ENCODE measurements at places on chromosomes 7 and 10. TPM values are rescaled to one million over a fixed set of nuclear protein-coding genes. Genes with fewer than 3 reads are reported as not detected.
A peak's percentile ranks its signal among the peaks of the same experiment; 100 is the strongest.

The AVL9 gene
- 43.7 TPM for total RNA-seq

DNA sequence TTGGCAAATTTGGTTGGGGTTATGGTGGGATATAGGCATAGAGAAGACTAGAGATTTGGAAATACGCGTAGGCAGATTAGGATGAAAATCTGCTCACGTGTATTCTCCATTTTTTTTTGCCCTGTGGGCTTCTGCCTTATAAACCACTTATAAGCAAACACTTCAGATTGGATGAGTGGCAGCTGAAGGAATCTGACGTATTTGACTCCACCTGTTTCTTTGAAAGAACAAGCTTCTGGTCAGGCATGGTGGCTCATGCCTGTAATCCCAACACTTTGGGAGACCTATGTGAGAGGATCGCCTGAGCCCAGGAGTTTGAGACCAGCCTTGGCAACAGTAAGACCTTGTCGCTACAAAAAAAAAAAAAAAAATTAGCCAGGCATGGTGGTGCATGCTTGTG, 5.1 kb downstream of the STK31 start:
- DNase-seq, result no peak

GRCh38 chr7:8184221-8184620, 77.7 kb downstream of the ICA1 start:
- DNase-seq, result no peak

The C10orf143 gene
- 3.4 TPM for total RNA-seq

DNA sequence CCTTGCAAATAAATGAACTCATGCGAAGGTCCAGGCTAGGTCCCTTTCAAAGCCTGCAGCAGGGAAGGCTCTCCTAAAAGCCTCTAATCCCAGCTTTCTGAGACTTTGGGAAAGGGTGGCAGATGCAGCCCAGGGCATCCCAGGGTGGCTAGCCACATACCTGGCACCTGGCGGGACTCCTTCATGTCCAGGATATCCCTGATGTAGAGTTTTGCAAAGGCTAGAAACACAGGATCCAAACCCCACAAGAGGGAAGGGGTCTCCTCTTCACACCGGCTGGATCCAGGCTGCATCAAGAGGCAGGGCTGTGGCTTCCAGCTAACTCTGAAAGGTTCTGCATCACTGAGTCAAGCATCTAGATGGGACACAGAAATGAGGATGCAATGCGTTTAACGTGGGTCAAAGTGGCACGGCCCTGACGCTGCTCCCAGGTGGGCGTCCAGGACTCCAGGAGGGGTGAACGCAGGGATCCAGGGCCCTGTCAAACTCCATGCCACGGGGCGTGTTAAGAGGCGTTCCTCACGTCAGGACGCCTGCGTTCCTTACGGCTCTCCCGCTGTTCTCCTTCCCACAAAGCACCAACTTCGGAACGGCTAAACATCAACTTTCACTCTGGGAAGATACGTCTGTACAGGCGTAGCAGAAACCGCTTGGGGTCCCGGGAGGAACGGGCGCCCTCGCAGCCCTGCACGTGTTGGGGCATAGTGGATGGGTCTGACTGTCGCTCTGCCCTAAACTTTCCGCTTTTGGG, 507 bp downstream of the STN1 start:
- DNase-seq, result no peak

DNA sequence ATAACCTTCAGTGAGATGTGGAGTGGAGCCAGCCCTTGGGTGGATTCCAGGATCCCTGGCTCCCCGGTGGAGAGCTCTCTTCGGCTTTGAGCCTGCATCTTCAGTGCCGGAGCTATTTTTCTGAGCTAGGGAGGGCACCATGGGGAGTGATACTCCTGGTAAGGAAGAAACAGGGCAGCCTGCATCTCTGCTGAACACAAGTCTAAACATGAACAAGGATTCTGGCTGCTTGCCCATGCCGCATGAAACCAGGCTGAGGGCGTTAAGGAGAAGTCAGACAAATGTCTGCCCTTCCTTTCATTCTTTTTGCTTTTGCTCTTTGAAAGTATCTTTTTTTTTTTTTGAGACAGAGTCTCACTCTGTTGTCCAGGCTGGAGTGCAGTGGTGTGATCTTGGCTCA, 60.4 kb downstream of the EVX1 start:
- DNase-seq, result no peak

DNA sequence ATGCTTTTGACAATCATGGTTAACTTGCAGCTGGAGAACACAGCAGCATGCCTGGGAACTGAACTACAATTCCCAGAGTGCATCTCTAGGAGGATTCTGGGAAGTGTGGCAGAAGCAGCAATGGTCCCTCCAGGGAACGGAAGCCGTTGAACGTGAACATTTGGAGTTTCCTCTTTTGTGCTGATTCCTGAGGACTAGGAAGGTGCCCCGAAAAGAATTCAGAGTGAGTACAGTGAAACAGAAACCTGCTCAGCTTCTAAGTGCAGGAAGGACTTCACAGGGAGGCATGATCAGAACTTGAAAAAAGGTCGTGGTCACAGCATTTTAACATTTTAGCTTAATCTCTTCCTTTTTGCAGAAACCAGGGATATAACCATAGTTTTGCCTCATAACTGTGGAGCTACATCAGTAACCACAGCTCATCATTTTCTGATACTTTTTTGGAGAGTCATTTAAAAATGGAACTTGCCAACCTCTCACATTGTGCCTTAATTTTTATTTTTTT, at the start of gene NUDT13:
TSS of gene NUDT13 (plus strand) at position 111 of the 505 bp plus-strand sequence. CDS start 3,911 bp downstream, outside the sequence.
- DNase-seq, result peak; percentile 57

The GRID1 gene
- total RNA-seq, result 0.26 TPM

The FBXO24 gene
- total RNA-seq, result 1.3 TPM

The TSPAN15 gene
- total RNA-seq, result 195 TPM

The VIPR2 gene
- total RNA-seq, result 2.4 TPM

DNA sequence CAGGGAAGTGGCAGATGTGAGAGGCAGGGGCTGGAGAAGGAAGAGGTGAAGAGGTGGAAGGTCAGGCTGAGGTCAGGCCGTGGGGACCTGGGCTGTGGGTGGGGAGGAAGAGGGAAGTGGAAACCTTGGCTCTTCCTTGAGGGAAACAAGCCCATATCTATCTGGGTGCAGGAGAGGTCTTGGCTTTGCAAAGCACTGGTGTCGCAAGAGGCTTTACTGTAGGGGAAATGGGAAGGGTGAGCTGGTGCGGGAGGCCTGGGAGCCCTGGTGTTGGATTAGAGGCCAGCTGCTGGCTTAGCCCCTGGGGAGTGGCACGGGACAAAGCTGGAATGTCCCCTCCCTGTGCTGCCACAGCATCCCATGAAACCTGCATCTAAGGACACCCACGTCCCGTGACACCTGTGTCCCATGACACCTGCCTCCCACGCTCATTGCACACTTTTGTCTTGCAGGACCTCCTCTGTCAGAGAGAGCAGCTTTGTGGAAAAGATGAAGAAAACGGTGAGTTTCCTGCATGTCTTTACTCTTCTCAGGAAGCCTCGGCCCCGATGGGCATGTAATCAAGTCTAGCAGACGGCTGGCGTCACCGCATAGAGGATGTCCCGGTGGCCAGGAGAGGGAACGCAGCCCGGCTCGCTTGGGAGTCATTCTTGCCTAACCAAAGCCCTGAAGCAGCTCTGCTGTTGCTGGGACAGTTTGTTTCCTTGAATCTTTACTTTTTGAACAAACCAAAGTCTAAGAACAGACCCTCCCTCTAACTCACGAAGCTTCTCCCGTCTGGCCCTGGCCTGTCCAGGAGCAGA, 22.2 kb downstream of the TMEM120A start:
- peak; percentile 65 for DNase-seq

The HOXA10 gene
- total RNA-seq, result not detected

The BMPER gene
- total RNA-seq, result 2.5 TPM

- DNase-seq, result no peak
Observed at GRCh38 chr10:63214571-63214970, 81.4 kb downstream of the NRBF2 start.

The HOXA2 gene
- 1.1 TPM for total RNA-seq

GRCh38 chr7:155763691-155764437, 48.4 kb downstream of the SHH start:
- DNase-seq, result peak; percentile 33

DNA sequence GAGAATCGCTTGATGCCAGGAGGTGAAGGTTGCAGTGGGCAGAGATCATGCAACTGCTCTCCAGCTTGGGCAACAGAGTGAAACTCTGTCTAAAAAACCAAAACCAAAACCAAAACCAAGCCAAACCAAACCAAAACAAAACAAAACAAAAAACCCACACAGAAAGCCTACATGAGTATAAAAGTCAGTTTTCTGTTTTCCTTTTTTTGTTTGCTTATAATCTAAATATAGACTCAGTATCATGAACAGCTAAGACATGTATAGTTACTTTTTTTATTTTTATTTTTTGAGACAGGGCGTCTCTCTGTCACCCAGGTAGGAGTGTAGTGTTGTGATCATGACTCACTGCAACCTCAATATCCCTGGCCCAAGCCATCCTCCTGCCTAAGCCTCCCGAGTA, 16.8 kb upstream of the MTPN start:
- DNase-seq, result no peak

The SMO gene
- 17.4 TPM for total RNA-seq

The MYH16 gene
- total RNA-seq, result not detected

The FAM25A gene
- total RNA-seq, result not detected

- DNase-seq, result peak; percentile 60
Observed at GRCh38 chr7:101094791-101095375, 9.6 kb downstream of the TRIM56 start.

The PLXNA4 gene
- total RNA-seq, result 3.5 TPM

- DNase-seq, result no peak
Observed at GRCh38 chr10:67772894-67773511, 65.0 kb downstream of the DNAJC12 start.

DNA sequence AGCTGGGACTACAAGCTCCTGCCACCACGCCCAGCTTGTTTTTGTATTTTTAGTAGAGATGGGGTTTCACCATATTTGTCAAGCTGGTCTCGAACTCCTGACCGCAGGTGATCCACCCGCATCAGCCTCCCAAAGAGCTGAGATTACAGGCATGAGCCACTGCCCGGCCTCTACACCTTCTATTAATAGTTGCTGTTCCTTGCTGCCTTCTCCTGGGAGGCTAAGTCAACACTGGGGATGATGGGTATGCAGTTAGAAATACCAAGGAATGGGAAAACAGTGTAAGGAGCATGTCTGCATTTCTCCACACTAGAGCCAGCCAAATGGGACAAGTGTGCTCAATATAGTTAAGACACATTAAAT, 97.3 kb upstream of the PDLIM1 start:
- no peak for DNase-seq

DNA sequence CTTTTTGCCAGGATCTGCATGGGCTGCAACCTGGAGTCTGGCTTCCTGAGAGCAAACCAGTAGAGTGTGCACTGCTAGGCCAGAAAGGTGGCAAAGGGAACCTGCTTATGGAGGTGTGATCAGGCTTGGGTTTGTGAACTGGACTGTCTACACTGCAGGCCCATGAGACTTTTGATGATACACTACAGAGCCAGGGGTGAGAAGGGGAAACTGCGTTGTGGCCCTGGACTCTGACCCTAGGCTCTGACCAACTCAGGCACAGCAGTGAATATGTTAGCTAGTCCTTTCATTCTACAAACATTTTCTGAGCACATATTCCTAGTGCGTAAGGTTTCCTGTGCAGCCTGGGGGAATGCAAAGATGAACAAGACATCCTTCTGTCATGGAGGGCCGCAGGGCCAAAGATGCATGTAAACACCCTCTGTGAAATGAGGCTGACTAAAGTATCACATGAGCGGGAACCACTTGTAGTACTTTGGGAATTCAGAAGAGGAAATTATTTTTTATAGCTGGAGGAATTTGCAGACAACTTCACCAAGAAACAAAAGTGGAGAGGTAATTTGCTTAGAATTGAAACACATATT, 63.8 kb upstream of the HPS1 start:
- DNase-seq, result no peak

GRCh38 chr7:94655848-94656657, at the start of gene SGCE:
TSS of gene SGCE (minus strand) at chr7:94656133. CDS start at chr7:94656098, 35 bp downstream.
- peak; percentile 83 for DNase-seq

- no peak for DNase-seq
Observed at GRCh38 chr7:47937065-47937687, 11.1 kb downstream of the PKD1L1 start.

The ADAM8 gene
- total RNA-seq, result 1.5 TPM

GRCh38 chr10:51574248-51575048, 124.9 kb downstream of the CSTF2T start:
- DNase-seq, result no peak

DNA sequence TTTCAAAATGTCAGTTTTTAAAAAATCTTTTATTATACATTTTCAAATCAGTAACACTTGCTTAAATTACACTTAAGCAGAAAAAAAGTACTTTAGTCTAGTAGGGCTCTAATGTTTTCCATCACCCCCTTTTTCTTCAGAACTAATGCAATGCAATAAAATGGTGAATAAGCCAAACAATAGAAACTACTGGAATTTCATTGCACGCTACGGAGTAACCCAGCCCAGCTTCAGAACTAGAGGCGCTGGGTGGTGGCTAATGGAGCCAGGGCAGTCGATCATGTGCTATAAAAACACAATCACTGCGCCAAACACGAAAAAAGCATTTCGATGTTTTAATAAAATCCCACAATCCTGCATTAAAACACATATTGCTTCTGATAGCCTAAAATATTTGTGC, 59.9 kb upstream of the ODAD2 start:
- DNase-seq, result no peak

GRCh38 chr7:139321071-139321745, 19.9 kb upstream of the FMC1 start:
- DNase-seq, result no peak

- DNase-seq, result no peak
Observed at GRCh38 chr10:83553366-83553765, 585.9 kb upstream of the GHITM start.

DNA sequence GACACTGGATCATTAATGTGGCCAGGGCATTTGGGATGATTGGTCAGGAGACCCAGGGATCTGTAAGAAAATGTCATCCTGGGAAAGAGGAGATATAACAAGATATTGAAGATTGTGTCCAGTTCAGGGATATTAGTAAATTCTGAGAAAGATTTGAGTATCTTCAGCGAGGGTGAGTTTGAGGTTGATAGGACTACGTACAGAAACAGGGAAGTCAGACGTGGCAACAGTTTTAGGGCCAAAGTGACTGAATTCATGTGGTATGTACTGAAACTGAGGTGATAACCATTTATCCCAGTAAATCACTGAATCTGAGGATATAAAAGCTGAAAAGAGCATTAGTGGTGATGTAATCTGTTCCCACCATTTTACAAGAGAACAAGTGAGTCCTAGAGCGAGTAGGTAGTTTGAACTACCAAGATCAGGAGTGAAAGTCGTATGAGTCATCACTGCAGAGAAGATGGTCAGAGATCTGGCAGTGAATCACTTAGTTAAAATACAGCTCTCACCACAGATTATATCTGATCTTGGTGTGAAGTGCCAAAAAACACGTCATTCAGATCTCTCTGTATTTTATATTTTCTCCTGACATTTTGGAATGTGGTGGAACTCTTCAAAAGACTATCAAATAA, 220.5 kb downstream of the CDK14 start:
- DNase-seq, result no peak

DNA sequence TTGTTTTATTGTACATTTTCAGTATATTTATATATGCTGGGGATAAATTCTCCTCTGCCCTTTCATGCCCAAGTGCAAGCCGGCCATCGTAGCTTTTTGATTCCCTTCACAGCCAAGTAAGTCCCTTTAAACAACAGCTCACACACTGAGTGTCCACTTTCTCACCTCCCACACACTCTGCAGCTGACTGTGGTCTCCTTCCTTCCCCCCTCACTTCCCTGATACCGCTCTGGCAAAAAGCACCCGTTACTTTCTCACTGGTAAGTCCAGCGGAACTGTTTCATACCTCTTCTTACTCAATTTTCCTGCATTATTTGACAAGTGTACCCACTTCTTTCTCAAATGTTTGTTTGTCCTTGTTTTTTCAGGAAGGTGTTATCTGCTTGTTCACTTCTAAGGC, 35.2 kb downstream of the MGAM start:
- DNase-seq, result no peak

GRCh38 chr10:43461950-43462349, 25.0 kb downstream of the ZNF487 start:
- peak; percentile 41 for DNase-seq

The ACSM6 gene
- not detected for total RNA-seq

The RBM17 gene
- total RNA-seq, result 113 TPM
